Glutamatergic neuron (in vitro differentiated cells): ENCODE measurements at places on chromosomes 3 and 15. TPM values are rescaled to one million over a fixed set of nuclear protein-coding genes. Genes with fewer than 3 reads are reported as not detected.

GRCh38 chr3:13483286-13483685, 3.2 kb downstream of the HDAC11 start:
- no peak for DNase-seq

DNA sequence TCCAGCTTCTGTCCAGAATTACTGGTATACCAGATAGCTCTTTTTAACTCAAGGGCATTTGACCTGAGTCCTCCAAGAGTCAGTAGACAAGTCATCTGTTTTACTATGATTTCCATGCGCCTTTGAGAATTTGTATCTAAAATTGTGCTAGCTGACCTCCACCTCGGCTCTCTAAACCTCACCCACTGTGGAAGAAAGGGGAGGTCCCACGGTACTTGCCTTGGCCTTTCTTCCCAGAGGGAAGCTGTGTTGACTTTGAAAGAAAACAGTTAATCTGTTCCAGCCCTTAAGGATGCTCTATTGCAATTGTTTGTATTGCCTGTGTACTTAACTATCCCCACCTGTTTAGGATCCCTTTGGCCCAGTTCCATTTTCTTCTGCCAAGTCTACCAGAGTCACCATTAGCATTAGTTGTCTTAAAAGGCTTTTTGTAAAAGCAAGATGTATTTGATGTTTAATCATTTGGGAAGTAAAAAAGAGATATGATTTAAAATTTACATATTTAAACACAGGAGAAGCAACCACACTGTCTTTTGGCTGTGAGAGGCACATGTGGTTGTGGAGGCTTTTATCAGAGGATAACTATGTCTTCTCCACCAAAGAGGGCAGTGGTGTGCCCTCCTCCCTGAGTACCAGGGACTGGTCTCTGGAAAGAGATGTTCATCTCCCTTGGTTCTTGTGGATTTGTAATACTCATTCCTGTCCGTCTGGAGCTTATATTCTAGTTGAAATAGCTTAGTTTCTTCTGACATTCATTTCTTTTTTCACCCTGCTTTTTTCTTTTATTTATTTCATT, 88.8 kb downstream of the CRTC3 start:
- no peak for DNase-seq

DNA sequence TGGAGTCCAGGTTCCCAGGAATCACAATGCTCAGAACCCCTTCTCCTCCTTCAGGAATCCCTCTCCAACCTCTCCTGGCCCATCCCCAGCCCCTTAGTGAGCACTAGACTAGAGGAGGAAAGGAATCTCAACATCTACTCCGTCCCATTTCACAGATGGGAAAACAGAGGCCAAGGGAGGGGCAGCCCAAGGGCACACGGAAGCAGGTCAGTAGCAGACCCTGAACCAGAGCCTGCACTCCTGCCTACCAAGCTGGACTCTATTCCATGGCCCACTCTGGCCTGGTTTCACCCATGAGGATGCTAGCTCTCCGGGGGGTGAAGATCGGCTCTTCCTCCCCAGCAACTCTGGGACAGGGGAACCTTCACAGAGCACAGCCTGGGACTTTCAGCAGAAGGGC, 14.3 kb downstream of the SEMA7A start:
- no peak for DNase-seq

The GCSAM gene
- total RNA-seq: not detected

DNA sequence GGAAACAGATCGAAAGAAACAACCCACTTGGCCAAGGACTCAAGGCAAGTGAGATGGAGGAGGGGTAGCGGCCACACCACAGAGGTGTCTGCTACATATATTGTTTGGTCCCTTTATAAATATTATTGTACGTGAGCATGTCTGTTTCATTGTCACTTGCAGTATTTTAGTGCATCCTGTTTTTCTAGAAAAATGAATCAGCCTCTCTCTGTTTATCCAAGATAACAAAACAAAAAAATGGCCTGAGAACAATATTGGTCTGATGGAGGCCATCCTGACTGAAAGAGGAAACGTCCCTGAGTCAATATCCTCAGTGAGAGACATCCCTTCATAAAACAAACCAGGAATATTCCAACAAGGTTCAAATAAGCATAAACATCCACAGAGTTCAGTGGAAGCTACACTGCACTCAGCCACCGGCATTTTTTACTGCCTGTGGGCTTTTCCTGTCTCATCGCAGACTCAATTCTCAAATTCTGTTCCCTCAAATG, 42.0 kb downstream of the WWTR1 start:
- no peak for DNase-seq
